Fibroblast of skin of abdomen (primary cell): ENCODE measurements at places on chromosomes 6 and 20.

DNA sequence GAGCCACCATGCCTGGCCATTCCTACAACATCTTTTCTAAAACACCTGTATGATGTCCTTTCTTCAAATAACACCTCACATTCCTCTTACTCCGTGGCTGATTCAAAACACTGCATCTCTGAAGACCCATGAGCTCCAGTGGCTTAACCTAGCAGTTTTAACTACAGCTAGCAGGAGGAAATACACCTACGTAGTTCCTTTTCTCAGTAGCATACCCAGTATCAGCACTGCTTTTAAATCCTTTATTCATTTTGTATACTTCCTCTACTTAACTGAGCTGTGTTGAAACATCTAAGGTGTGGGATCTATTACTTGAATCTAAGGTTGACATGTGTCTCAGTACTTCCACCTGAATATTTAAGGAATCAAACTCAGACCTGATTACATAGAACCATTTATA, 113.6 kb upstream of the CCDC28A start:
- DNase-seq = no peak

DNA sequence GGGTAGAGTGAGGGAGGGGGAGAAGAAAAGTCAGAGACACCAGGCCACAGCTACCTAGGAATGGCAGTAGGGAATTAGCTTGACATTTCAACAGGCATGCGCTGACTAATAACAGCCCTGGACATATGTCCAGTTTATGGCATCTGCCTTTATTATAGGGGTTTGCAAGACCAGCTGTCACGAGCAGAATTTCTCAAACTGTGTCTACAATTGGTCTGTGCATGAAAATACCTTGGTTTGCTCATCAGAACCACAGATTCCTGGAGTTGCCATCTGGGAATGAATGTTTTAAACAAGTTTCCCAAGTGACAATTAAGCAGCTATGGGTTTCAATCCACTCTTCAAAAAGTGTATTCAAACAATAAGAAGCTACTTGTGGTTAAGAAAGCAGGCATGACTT, 110.3 kb upstream of the ENPP5 start:
- DNase-seq = peak; percentile 14

DNA sequence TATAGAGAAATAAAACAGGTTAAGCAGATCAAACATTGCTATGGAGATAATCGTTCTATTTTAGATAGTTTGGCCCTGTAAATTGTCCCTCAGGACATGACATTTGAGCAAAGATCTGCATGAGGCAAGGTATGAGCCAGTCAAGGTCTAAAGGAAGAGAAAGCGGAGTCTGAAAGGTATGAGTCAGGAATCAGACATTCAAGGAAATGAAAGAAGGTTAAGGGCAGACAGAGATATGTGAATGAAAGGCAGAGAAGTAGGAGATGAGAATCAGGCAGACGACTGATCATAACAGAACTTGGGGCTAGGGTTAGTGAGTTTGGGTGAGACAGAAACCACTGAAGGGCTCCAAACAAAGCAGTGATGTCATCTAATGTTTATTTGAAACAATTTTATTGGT, 775.8 kb downstream of the MAFB start:
- no peak for DNase-seq

- DNase-seq = no peak
Measured at GRCh38 chr6:134437376-134437775, 119.5 kb upstream of the SGK1 start.

DNA sequence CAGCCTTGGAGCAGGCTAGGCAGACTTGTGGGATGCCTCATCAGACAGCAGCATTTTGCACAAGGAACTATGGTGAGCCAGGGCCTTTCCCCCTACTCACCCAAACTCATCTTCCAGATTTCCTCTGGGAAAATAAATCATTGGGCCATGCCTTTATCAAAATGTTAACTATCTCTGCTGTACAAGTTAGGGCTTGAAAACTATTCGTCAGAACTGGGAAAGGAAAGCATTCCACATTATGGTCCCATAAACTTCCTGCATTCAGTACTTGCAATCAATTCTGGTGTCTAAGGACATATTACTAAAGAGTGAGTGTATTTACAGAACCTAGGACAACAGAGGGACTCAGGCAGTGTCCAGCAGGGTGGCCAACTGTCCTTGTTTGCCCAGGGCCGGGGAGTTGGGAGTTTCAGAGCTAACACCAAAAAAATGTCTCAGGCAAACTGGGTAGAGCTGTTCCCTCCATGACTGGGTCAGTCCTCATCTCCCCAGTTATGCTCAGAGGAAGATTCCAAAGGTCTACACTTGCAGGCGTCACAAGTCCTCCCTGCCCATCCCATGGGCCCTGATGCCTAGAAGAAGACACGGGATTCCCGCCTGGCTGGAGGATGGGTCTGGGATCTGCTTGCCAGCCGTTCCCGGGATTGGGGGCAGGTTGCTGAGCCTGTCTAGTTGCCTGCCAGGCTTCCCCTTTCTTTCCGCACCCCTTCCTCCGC, 72.2 kb downstream of the SLC22A3 start:
- DNase-seq = no peak

DNA sequence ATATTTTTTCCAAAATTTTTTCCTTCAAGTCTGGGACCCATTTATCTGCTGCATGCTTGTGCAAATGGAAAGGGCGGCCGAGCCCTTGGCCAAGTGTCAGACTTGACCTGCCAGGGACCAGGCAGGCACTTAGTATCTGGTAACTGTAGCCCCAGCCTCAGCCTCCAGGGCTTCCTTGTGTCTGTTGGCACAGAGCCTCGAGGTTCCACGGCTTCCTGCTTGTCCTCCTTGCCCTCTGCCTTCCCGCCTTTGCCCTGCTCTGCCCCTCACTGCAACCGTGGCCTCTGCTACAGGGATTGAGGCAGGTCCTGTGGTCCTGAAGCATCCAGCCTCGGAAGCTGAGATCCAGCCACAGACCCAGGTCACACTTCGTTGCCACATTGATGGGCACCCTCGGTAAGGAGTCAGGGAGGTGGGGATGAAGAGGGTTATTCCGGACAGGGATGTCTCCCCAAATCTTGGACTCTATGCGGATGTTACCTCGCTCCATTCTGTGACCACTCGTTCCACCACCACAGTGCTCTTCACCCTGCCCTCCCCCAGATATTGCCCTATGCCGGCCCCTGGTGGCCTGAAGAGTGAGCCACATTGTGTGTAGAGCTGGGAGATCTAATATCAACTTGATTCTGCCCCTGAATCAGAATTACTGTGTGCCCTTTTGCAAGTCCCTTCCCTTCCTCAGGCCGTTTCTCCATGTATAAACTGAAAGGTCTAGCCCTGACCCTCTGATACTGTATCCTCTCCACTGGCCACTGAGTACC, 41.5 kb upstream of the SRF start:
- peak; percentile 51 for DNase-seq

GRCh38 chr6:292506-293192, 362 bp downstream of the DUSP22 start:
- DNase-seq = peak; percentile 22

- peak; percentile 28 for DNase-seq
Measured at GRCh38 chr20:13554706-13555105, 84.0 kb downstream of the TASP1 start.
